A549 treated with ZK216348 at 1 μM for 4 hours (cell line): ENCODE measurements at places on chromosomes 5 and 9. TPM values are rescaled to one million over a fixed set of nuclear protein-coding genes. Genes with fewer than 3 reads are reported as not detected.

Gene LHX3
- 0.09 to 0.14 TPM (median 0.12 TPM) in 4 of 5 replicates, not detected in the other for total RNA-seq

Gene PCDHGC3
- total RNA-seq: 5.1 to 7.1 TPM (median 6.4 TPM) in 5 replicates

Gene TLE1
- 79.7 to 94.0 TPM (median 81.8 TPM) in 5 replicates for total RNA-seq

Gene C5orf52
- not detected in 5 replicates for total RNA-seq

Gene PDE4D
- total RNA-seq: 27.7 to 62.9 TPM (median 50.5 TPM) in 5 replicates

Gene CDC25C
- 10.3 to 13.5 TPM (median 10.6 TPM) in 5 replicates for total RNA-seq

Gene NFIB
- 6.1 to 12.1 TPM (median 10.8 TPM) in 5 replicates for total RNA-seq

Gene ELAVL2
- total RNA-seq: not detected in 5 replicates

Gene GRM6
- not detected in 5 replicates for total RNA-seq

Gene PCSK1
- total RNA-seq: 0.09 to 0.29 TPM (median 0.25 TPM) in 5 replicates

Gene EIF4EBP3
- total RNA-seq: 1.8 to 3.2 TPM (median 2.2 TPM) in 5 replicates

Gene PTGDS
- total RNA-seq: 0.33 to 0.56 TPM (median 0.45 TPM) in 4 of 5 replicates, not detected in the other

Gene CCL28
- 0.06 to 0.22 TPM (median 0.14 TPM) in 4 of 5 replicates, not detected in the other for total RNA-seq

Gene TLR4
- total RNA-seq: 0.05 to 0.16 TPM (median 0.13 TPM) in 5 replicates

Gene IFNK
- not detected in 5 replicates for total RNA-seq

Gene FAM221B
- not detected in 5 replicates for total RNA-seq

Gene PIP5KL1
- total RNA-seq: 0.75 to 2.7 TPM (median 2.0 TPM) in 5 replicates

Gene ZFP2
- total RNA-seq: not detected in 5 replicates

Gene PHPT1
- total RNA-seq: 223 to 317 TPM (median 282 TPM) in 5 replicates

Gene PSD2
- total RNA-seq: 0.02 to 0.09 TPM (median 0.05 TPM) in 4 of 5 replicates, not detected in the other

Gene BBLN
- 26.1 to 66.2 TPM (median 61.4 TPM) in 5 replicates for total RNA-seq

Gene CNTFR
- total RNA-seq: 0.08 to 0.20 TPM (median 0.09 TPM) in 3 of 5 replicates, not detected in the others

Gene CAVIN4
- total RNA-seq: 0.38 to 0.86 TPM (median 0.56 TPM) in 5 replicates

Gene RIC1
- total RNA-seq: 10.3 to 13.8 TPM (median 12.2 TPM) in 5 replicates

Gene PROB1
- 0.18 to 0.37 TPM (median 0.28 TPM) in 5 replicates for total RNA-seq

Gene SPINK4
- total RNA-seq: not detected in 5 replicates

Gene HTR4
- not detected in 5 replicates for total RNA-seq

Gene MCTP1
- 6.8 to 12.7 TPM (median 7.9 TPM) in 5 replicates for total RNA-seq

Gene STC2
- total RNA-seq: 43.1 to 66.8 TPM (median 48.5 TPM) in 5 replicates

Gene IFNB1
- total RNA-seq: not detected in 5 replicates

Gene C8G
- 0.56 to 2.0 TPM (median 1.1 TPM) in 4 of 5 replicates, not detected in the other for total RNA-seq

Gene PRUNE2
- not detected in 5 replicates for total RNA-seq

Gene NIM1K
- total RNA-seq: 0.16 to 0.39 TPM (median 0.23 TPM) in 4 of 5 replicates, not detected in the other

Gene TTC39B
- 1.0 to 1.3 TPM (median 1.2 TPM) in 5 replicates for total RNA-seq

Gene BARHL1
- total RNA-seq: not detected in 5 replicates

Gene SLC25A2
- not detected in 5 replicates for total RNA-seq

Gene TAF1L
- total RNA-seq: 0.02 TPM in 1 of 5 replicates, not detected in the others

Gene SLC46A2
- total RNA-seq: not detected in 5 replicates

Gene RHOBTB3
- total RNA-seq: 5.3 to 10.5 TPM (median 8.4 TPM) in 5 replicates

Gene NTNG2
- total RNA-seq: 1.2 to 4.8 TPM (median 3.1 TPM) in 5 replicates

Gene PHF24
- 0.05 to 0.29 TPM (median 0.12 TPM) in 4 of 5 replicates, not detected in the other for total RNA-seq
